ENCODE measurements at places on chromosomes 3 and 15. TPM values are rescaled to one million over a fixed set of nuclear protein-coding genes. Genes with fewer than 3 reads are reported as not detected.

- no peak for DNase-seq
Observed at GRCh38 chr3:125280668-125281361, 68.3 kb upstream of the SLC12A8 start.

GRCh38 chr3:162810776-162811175 lies 1314.2 kb downstream of the OTOL1 start:
- no peak for DNase-seq

DNA sequence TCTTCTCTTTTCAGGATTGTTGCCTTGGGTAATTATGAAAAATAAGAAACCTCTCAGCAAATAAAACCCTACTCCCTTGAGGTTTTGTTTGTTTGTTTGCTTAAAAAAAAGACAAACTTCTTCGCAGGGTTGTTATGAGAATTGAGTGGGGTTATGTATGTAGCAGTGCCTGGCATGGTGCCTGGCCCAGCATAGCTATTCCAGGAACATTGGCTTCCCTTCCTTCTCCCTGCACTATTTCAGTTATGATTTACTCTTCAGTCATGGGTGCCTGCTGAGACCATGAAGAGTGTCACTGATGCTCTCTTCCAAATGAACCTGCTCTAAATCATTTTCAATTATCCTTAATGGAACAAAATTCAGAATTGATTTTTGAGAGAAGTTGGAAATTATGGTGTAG lies 283.5 kb upstream of the ROPN1 start:
- no peak for DNase-seq

DNA sequence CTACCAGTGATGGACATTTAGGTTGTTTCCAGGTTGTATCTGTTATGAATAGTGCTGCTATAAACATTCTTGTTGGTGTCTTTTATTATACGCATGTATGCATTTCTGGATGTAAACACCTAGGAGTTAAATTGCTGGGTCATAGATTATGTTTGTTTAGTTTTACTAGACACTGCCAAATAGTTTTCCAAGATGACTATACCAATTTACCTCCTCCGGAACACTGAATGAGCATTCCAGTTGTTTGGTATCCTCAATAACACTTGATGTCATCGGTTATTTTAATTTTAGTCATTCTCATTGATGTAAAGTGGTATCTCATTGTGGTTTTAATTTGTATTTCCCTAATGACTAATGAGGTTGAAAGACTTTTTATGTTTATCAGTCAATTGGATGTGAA lies 36.6 kb upstream of the ARID3B start:
- DNase-seq = no peak

DNA sequence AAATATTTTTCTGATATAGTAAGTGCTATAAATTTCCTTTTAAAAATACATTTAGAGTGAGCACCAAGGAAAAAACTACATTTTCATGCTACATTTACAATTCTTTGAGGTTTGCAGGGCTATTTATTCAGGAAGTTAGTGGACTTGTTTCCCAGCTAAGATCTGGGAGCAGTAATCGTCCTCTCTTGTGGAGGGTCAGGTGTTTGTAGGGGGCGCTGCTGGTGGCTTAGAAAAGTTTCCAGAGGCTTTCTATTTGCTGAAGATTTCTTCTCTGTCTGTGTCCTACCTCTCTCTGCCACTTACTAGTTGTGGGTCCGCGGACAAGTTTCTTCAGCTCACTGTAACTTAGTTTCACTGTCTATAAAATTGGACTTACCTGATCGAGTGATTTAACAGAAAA lies 163.9 kb downstream of the PEX5L start:
- no peak for DNase-seq

The SERPINI2 gene
- total RNA-seq = 3.1 TPM

DNA sequence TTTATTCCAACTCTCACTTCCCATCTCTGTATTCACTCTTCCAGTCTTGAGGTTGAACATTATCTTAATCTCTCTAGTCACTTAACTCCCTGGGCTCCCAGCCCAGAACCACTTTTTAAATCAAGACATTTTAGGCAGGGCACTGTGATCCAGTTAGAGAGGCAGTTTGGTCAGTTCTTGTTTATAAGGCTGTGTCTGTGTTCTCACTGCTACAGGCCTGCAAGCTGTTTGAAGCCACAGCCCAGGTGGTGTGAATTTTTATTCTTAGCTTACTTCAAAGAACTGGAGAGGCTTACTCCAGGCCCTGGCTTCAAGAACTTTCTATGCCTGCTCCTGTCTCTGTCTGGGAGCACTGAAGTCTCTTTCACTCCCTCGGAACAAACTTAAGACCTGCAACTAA lies 906.1 kb downstream of the CADM2 start:
- DNase-seq = no peak

Measured in prostate gland (tissue), 2 donors.